Hippocampal formation (tissue), 2 donors: ENCODE measurements at places on chromosomes 7 and 10.

DNA sequence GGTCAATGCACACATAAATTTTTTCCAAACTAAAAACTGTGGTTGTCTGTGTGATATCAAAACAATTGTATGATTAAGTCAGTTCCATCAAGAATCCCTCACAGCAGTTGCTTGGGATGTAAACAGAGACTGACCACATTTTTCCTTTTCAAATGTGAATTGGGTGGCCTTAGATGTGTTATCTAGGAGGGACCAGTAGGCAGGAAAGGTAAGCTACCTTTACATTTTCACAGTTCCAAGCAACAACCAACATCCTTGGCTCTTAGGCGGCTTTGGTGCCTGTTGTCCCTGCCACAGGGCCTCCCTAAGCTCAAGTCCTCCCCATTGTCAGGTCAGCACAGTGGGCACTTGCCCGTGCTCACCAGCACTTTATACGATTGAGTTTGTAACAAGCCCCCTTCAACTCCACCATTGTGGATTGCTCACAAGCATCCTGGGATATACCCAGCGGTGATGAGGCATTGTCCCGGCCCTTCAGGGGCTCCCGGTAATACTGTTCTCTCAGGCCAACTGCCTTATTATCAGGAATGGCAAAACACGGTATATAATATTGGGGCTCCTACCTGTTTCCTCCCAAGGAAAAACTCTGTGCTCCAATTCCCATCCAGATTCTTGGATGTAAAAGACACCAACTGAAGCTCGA, 114.9 kb upstream of the ANKRD1 start:
- DNase-seq: no peak

- no peak for DNase-seq
Observed at GRCh38 chr7:29424984-29425309, 138.7 kb upstream of the PRR15 start.

DNA sequence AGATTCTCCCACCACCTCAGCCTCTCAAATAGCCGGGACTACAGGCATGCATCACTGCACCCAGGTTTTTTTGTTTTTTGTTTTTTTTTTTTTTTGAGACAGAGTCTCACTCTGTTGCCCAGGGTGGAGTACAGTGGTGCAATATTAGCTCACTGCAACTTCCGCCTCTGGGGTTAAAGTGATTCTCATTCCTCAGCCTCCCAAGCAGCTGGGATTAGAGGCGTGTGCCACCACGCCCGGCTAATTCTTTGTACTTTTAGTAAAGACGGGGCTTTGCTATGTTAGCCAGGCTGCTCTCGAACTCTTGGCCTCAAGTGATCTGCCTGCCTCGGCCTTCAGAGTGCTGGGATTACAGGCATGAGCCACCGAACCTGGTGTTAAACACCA, 107.5 kb upstream of the KIF5B start:
- DNase-seq: no peak

DNA sequence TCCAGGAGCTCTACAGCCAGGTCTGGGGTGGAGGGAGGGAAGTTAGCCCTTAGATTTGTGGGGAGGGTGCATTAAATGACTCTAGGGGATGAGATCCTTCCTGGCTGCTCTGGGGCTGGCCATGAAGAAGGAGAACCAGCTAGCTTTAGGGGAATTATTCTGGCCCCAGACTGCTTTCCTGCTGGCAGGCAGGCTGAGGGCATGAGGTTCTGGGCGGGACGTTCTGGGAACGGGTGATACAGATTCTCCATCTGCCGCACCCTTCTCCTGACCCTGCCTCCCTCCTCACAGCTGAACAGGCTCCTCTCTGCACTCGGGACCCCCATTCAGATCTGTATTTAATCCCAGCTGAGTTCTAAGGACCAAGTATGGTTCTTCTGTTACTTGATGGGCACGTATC, 23.9 kb downstream of the GOLGA7B start:
- no peak for DNase-seq

DNA sequence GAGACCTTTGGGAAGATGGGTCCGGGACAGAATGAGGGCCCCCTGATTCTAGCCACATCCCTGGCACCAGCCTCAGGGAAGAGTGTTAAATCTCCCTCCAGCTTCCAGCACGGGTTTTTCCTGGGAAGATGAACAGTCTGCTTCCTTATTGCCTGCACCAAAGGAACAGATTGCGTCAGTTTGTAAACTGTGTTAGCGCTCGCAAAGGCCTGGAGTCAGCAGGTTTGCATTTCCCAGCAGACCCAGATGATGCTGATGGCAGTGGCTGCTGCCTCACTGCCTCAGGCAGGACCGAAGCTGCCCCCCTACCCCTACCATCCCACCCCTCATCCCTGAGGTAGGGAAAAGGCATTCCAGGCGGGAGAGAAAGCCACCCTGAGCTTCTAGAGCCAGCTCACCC, 34.6 kb upstream of the LRRC4 start:
- DNase-seq: no peak

DNA sequence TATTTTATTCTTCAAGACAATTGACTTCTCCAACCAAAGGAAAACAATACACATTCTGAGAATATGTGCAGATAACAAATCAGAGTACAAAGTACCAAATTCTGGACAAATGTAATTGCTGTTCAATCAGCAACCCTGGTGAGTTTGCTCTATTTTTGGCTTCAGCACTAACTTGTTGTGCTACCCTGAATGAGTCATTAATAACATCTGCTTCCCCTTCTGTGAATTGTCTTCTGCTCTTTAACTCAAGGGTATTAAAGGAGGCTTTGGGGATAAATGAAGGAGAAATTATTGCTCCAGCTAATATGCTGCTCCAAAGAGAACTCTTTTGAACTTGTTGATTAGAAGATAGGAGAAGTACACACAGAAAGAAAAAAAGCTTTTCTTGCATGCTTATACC, 459.3 kb downstream of the HTR7 start:
- no peak for DNase-seq

DNA sequence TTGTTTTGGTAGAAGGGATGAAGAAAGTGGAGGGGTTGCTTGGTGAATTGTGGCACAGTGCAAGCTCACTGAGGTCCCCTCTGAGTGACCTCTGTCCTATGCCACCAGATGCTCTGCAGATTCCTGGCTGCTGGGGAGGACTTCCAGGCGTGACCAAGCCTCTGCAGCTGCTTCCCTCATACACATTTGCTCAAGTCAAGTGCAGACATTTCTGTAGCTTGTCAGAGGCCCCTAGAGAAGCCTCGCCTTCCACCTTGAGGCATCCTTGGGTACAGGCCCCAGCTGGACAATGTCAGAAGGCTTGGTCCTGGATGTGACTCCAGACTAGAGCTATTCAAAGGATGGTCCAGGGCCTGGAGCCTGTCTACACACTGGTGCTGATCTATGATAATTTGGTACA, 464.2 kb downstream of the PLXNA4 start:
- no peak for DNase-seq

- DNase-seq: no peak
Observed at GRCh38 chr7:43124388-43124787, 11.9 kb downstream of the HECW1 start.

DNA sequence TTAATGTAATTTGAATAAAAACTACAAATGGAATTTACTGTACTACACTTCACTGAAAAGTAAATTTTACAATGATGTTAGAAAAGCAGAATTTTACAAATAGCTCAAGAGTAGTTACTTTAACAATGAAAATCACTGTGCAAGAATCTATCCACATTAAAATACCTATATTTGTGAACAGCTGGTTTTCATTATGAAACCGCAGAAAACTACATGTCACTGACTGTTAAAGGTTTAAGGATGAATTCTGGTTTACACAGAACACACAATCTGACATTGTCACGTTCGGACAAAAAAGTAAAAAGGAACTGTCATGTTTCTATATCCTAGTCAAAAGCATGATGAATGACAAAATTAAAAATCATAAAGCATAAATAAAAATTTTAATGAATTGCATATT, 415.3 kb upstream of the PRKCQ start:
- no peak for DNase-seq

DNA sequence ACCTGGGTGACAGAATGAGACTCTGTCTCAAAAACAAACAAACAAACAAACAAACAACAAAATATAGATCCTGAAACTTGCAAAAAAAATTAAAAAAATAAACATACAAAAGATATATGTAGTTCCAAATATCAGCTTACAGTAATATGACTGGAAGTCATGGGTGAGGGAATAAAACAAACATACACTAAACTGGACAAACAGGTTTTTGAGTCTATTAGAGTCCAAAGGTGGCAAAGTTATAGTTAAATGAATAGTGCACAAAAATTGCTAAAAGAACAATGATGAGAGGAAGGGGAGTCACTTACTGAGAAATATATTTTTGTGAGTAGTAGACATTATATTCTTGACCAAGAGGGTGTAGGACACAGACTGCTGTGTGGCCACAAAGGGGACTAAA, 16.7 kb upstream of the RSBN1L start:
- no peak for DNase-seq

DNA sequence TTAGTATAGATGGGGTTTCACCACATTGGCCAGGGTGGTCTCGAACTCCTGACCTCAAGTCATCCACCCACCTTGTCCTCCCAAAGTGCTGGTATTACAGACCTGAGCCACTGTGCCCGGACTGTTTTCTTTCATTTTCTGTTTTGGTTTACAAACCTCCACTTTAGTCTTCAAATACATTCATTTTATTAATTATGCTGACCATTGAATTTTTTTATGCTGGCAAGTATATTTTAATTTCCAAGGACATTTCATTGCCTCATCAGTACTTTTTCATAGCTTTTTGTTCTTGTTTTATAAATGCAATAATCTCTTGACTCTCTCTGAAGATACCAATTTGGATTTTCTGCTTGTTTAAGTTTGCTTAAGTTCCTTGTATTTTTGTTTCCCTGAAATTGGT, 170.5 kb downstream of the CACNB2 start:
- DNase-seq: no peak

GRCh38 chr7:110804501-110804900, 286.4 kb upstream of the LRRN3 start:
- no peak for DNase-seq

DNA sequence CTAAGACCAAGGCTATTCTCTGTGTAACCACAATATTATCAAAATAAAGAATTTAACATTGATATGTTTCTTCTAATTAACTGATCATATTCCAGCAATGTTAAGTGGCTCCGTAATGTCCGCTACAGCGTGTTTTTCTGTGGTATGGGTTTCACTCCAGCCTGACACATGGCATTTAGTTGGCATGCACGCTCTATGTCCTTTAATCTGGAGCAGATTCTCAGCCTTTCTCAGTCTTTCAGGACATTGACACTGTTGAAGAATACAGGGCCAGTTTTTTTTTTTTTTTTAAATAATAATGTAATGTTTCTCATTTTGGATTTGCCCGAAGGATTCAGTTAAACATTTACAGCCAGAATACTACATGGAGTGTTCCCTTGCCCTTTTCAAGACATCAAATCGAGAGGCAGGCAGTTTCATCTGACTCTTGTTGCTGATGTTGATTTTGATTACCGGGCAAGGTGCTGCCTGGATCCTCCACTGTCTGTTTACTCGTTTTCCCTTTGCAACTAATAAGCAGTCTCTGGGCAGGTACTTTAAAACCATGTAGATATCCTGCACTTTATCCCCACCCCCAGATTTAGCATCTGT, 97.5 kb upstream of the GJD4 start:
- no peak for DNase-seq

DNA sequence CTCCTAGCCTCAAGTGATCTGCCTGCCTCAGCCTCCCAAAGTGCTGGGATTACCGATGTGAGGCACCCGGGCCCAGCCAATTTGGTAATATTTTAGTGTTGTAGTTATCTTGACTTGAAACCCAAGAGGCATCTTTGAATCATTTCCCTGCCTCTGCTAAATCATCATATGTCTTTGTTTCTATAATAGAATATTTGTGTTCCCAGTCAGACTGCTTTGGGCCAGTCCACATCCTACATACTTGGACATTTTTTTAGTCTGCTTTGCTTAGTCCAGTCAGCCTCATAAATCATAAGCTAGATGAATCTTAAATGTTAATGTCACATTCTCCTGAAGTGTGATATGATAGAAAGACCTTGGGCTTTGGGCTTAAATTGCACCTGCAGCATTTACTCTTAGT, 5.9 kb downstream of the STAM start:
- DNase-seq: no peak

- no peak for DNase-seq
Observed at GRCh38 chr10:1150638-1150955, 94.4 kb downstream of the WDR37 start.

DNA sequence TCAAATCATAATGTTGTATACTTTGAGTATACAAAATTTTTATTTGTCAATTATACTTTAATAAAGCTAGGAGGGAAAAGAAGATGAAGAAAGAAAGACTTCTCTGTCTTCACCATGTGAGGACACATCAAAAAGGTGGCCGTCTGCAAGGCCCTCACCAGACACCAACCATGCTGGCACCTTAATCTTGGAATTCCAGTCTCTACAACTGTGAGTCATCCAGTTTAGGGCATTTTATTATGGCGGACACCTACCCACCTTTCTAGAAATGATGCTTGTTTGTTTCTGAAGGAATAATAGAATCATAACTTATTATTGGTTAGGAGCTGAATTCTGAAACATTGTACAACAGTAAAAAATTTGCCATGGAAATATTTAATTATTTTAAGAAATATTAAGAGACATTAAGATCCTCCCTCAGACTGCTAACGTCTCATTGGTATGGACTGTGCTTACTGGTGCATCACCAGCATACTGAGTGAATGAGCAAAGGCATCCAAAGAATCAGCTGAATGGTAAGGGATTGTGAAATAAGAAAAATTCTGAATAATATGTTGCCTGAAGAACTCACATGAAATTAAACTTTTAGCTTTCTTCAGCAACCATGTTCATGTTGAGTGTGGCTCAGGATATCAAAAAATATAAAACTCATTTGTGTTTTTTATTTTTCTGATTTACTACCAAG, 536.6 kb downstream of the HTR7 start:
- DNase-seq: no peak

DNA sequence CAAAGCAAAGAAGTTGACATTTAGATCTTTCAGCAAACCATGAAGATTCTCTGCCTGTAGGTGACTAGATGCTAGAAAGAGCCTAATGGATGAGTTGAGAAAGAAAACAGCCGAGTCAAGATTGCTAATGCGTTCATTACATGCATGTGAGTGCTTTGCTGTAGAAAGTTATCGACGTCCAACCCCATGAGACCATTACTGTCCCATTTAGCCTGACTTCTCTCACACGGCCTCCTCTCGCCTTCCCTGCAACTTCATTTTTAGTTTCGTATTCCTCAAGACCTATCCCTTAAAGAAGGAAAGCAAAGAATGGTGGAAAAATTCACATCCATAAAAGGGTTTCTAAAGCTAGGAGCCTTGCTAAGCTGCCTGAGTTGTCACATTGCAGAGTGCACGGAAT, 113.7 kb upstream of the DPP6 start:
- DNase-seq: no peak

GRCh38 chr10:7515439-7515838, 104.6 kb upstream of the SFMBT2 start:
- no peak for DNase-seq

DNA sequence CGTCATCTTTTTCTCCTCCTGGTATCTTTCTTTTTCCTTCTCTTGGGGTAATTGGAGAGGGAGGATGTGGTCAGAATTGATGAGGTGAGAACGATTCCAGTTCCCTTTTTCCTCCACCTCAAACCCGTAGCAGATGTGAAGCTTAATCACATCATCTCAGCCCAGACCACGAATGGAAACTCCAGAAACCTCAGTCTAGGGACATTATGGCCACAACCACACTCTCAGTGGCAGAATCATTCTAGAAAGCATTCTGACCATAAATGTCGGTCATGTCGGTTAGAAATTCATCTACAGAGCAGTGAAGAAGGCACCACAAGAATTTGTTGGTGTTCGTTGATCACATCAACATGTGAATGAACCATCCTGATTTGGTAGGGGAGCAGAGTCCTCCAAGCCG, 78.7 kb downstream of the GATA3 start:
- no peak for DNase-seq
